ENCODE measurements at places on chromosomes 6 and 20. TPM values are rescaled to one million over a fixed set of nuclear protein-coding genes. Genes with fewer than 3 reads are reported as not detected.

DNA sequence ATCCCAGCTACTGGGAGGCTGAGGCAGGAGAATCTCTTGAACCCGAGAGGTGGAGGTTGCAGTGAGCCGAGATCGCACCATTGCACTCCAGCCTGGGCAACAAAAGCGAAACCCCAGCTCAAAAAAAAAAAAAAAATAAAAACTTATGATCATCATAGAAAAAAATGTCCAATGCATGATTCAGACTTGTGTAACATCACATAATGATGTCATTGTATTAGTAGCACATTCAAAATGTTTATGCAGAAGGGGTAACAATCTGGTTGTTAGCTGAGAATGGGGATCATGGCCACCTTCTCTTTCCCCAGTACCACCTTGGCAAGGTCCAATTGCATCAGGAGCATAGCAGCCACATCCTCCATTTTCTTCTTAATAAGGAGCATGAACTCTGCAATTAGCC is 137.6 kb upstream of the MARCKS start:
- peak; percentile 84 for DNase-seq

- no peak for DNase-seq
Measured at GRCh38 chr20:48392407-48393310, 435.1 kb downstream of the PREX1 start.

GRCh38 chr6:25486550-25486949 is 165.5 kb upstream of the SCGN start:
- DNase-seq = no peak

The PDSS2 gene
- total RNA-seq = 8.9 TPM

DNA sequence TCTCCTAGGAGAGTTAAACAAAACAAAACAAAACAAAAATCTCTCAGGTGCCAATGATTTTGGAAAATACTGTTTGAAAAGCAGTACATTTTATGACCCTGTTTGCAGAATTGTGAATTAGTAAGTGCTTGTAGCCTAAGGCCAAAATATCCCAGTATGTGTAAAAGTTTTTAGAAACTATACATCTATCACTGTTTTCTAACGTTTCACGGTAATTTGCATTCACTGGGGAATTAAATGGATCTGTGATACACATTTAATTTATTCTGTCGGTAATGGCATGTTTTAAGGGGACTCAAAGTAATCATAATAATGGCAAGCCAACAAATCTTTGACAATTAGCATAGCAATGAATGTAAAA is 95.6 kb upstream of the FAM184A start:
- DNase-seq = no peak

- peak; percentile 74 for DNase-seq
Measured at GRCh38 chr6:160979061-160979708, 12.4 kb upstream of the MAP3K4 start.

Data from IMR-90 (cell line).